SW 1271 (cell line): ENCODE measurements at places on chromosomes 16 and 17.

DNA sequence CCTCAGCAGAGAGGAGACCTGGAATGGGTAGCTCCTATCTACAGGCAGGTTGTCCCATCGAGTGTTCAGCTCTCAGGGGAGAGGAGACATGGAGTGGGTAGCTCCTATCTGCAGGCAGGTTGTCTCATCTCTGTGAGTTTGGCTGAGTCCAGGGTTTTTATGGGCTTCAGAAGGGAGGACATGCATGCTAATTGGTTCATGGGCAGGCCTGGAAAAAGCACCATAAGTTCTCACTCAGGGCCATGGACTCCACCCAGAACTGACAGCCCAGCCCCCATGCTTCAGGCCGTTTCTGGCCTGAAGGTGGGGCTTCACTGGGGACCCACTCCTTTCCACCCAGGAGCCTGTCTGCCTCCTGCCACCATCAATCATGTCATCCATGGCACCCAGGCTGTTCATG, 84.0 kb downstream of the CYB561 start:
- no peak for DNase-seq

- DNase-seq = no peak
Measured at GRCh38 chr17:20952183-20952582, 90.6 kb downstream of the USP22 start.

DNA sequence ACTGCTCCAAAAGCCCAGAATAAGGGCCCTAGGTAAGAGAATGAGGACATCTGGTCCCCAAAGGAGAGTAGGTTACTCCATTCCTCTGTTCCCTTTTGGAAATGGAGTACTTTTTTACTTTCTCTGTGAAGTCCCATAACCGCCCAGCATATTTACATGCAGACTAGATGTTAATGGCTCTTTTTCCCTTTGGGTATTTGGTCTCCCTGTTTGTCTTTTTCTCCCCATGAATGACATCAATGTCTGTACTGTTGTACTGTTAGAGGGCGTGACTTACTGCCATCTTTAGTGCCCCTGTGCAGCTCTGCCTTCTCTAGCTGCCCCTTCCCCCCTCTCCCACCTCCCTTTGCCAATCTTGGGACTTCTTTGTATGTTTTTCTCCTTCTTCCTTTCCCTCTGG, 19.0 kb downstream of the GPR179 start:
- DNase-seq = no peak

- peak; percentile 84 for DNase-seq
Measured at GRCh38 chr17:50681263-50682200, 26.2 kb downstream of the ANKRD40 start.

DNA sequence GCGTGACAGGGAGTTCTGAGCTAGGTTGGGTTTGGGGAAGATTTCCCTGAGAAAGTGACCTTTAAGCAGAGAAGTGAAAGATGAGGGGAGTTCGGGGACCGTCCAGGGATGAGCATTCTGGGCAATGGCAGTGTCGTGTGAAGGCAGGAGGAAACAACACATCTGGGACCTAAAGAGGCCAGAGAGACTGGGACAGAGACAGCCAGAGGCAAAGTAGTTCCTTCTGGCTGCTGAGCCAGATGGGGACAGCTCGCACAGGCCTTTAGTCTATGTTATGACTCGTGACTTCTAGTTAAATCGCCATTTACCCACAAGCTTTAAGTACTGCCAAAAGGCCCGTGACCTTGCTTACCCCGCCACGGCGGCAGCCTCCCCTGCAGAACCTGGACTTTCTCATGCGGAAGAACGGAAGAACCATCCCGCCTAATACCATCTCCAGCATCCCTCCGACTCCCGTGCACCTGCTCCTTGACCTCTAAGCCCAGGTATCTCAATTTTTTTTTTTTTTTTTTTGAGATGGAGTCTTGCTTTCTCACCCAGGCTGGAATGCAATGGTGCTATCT, 8.5 kb upstream of the MED11 start:
- no peak for DNase-seq

DNA sequence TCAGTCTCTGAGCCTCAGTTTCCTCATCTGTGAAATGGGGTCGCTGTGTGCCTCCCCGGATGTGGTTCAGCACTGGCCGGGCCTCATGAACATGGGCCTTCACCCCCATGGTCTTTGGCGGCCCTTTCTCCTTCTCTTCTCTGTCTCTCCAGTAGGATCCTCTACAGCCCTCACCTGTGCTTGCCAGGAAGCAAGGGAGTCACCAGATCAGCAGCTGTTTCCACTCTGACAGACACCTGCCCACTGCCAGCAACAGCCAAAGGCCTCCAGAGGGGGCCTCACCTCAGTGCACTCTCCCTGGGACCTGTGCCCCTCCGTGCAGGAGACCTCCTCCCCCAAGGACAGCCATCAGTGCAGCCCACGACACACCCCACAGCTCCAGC, 89.4 kb downstream of the C16orf78 start:
- DNase-seq = no peak

DNA sequence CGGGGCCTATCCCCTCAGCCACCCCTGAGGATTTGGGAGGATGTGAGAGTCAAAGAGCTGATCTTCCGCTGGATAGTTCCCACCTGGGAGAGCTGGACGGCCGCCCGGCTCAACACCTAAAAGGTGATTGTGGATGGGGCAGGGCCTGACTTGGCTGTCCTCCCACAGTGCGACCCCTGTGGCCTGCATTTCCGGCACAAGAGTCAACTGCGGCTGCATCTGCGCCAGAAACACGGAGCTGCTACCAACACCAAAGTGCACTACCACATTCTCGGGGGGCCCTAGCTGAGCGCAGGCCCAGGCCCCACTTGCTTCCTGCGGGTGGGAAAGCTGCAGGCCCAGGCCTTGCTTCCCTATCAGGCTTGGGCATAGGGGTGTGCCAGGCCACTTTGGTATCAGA, 4.5 kb downstream of the BCL6B start:
- no peak for DNase-seq

DNA sequence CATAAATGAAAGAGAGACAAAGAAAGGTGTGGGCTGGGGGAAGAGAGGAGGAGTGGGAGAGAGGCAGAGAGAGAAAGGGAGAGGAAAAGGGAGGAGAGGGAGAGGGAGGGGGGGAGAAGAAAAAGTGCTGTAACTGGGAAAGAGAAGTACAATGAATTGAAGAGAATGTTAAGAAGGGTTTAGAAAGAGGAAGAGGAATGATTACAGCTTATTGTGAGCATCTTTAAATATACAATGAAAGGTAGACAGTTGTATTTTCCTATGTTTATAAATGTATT, 229.1 kb upstream of the PMFBP1 start:
- DNase-seq = no peak

DNA sequence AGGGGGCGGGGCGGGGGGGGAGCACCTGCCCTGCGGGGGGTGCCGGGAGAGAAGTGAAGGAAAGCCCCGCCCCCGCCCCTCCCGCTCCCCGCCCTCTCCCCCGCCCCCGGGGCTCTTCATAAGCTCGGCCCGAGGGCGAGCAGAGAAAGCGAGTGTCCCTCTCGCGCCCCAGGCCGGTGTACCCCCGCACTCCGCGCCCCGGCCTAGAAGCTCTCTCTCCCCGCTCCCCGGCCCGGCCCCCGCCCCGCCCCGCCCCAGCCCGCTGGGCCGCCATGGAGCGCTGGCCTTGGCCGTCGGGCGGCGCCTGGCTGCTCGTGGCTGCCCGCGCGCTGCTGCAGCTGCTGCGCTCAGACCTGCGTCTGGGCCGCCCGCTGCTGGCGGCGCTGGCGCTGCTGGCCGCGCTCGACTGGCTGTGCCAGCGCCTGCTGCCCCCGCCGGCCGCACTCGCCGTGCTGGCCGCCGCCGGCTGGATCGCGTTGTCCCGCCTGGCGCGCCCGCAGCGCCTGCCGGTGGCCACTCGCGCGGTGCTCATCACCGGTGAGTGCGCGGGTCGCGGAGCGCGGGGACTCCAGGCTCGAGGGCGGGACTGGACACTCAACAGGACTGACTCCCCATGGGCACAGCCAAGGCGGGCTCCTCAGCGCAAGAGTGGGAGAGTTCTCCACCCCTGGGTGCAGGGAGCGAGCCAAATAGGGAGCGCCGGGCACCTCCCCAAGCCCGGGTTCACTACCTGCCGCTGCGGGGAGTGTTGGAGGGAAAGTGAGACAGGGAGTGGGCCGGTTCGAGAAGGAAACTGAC, at the start of gene HSD11B2:
TSS of gene HSD11B2 (plus strand) at position 145 of the 798 bp plus-strand sequence. CDS start at position 273, 128 bp downstream.
- DNase-seq = peak; percentile 47

DNA sequence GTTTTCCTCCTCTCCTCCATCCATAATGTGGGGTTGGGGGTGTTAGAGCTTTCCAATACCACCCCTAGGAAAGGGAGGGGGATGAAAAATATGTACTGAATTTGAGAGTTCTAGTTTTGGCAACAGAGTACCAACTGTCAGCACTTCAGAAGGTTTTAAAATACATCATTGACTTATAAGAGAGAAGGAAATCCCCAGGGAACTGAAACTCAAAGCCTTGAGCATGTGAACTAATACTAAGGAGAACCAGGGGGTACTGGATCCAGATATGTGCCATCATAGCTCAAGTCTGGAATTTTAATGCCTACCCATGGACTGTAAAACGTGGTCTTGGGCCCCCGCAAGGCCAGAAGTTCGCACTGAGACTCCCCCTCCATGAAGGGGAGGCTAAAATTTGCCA, 15.8 kb downstream of the CACNG5 start:
- DNase-seq = no peak

GRCh38 chr17:4530799-4531730, 24.1 kb downstream of the MYBBP1A start:
- no peak for DNase-seq

GRCh38 chr17:42387661-42388380, 421 bp downstream of the STAT3 start:
- peak; percentile 41 for DNase-seq

- DNase-seq = no peak
Measured at GRCh38 chr16:28496844-28497243, 2.4 kb downstream of the APOBR start.

DNA sequence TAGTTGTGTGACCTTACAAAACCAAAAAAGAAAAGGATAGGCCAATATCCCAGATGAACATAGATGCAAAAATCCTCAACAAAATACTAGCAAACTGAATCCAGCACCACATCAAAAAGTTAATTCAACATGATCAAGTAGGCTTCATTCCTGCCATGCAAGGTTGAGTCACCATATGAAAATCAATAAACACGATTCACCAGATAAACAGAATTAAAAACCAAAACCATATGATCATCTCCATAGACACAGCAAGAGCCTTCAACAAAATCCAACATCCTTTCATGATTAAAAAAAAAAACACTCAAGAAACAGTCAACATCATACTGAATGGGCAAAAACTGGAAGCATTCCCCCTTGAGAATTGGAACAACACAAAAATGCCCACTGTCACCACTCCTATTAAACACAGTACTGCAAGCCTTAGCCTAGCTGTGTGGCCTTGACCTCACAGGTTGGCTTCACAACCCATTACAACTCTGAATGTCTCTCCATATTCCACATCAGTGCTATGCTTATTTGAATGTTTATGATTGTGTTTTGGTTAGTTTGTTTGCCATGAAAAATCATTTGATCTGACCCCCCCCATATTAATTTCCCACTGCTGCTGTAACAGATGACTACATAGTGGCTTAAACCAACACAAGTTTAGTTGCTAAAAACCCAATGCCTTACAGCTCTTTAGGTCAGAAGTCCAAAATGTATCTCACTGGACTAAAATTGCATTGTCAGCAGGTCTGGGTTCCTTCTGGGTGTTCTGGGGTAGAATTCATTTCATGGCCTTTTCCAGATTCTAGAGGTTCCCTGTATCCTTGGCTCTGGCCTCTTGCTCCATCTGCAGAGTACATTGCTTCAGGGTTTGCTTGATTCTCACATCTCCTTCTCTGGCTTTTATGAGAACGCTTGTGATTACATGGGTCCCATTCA, 257.1 kb upstream of the DYNLRB2 start:
- no peak for DNase-seq

DNA sequence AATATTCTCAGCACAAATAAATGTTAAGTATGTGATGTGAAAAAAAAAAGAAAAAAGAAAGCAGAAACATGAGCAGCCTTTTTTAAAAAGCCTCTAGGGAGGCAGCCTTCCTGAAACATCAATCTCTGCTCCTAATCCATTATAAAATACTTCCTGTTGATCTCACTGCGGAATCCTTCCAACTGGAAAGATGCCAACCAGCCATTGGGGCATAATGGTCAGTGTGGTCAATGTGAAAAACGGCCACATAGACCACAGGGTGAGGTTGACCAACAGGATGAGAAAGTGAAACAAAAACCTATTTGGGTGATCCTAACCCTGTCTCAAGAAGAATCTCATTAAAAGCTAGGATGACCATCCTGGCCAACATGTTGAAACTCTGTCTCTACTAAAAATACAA, 26.1 kb upstream of the ABCA8 start:
- no peak for DNase-seq

DNA sequence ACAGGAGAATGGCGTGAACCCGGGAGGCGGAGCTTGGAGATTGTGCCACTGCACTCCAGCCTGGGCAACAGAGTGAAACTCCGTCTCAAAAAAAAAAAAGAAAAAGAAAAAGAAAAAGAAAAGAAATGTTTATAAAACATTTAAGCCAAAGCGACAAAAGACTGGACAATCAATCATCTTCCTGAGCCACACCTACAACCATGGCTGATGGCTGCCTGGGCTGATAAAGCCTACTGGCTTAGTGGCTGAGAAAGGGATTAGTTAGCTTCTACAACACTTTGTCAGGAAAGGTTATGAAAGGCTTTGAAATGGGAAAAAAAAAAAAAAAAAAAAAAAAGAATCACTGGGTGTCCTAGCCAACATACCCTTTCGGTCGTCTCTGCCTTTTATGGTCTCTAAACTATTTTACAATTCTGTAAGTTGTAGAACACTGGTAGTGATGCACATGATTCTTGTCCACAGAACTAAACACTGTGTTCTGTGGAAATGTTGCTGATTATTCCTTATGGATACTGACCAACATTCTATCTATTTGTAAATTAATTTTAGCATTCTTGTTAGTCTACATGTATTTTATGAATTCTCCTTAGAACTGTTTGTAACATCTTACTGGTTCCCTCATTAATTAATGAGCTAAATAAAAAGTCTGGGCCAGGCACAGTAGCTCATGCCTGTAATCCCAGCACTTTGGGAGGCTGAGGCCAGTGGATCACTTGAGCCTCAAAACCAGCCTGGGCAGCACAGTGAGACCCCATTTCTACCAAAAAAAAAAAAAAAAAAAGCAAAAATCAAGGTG, 45.5 kb downstream of the ZZEF1 start:
- DNase-seq = no peak

GRCh38 chr17:19744922-19745757, 3.0 kb downstream of the ALDH3A1 start:
- no peak for DNase-seq

DNA sequence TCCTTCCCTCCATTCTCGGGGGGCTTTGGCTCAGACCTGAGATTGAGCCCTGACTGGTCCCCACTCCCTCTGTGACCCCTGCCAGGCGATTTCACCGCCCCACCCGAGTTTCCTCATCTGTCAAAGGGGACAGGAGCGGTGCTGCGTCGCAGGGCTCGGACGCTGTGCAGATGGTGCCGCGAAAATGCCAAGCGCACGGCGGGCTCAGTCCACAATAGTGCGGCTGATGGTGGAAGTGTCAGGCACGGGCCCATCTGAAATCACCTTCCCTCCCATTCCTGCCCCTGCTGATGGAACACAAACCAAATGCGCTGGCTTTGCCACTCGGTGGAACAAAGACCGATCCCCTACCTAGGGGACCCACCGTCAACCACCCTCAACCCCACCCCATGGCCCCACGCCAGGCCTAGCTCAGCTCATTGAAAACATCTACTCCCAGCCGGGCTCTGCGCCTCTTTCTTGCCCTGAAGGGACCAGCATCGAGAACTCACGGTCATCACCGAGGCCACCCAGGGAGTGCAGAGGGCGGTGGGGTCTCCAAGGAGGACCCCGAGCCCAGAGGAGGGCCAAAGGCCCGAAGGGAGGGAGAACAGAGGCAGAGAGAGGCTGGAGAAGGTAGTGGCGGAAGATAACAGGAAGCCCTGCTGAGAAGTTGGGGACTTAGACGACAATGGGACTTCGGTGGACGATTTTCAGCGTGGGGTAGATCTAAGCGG, 1.4 kb downstream of the CARHSP1 start:
- no peak for DNase-seq

- peak; percentile 9 for DNase-seq
Measured at GRCh38 chr16:73125850-73126524, 78.1 kb upstream of the ZFHX3 start.
